ENCODE measurements at places on chromosomes 12 and 14. TPM values are rescaled to one million over a fixed set of nuclear protein-coding genes. Genes with fewer than 3 reads are reported as not detected.

- DNase-seq, result no peak
These were observed 45.5 kb upstream of the TMEM263 start for GRCh38 chr12:106910202-106910601.

PRB2 gene
- total RNA-seq, result not detected

DNA sequence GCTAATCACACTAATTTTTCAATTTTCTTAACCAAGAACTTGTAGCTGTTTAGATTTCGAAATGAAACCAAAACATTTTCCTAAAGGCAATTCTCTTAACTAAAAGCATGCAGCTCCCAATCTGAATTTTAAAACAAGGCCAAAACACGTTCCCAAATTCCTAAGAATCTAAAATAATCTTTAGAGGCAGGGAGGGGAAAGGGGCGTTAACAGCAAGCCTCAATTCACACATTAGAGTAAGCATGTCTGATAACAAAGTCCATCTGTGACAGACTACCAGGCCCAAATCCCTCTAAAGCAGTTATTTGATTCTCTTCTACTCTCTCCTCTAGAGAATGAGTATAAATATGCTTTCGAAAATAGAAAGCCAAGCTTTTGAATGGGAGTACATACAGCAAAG, 754 bp downstream of the ATG14 start:
- DNase-seq, result no peak

SAV1 gene
- 28.0 TPM for total RNA-seq

RHOJ gene
- 10.2 TPM for total RNA-seq

TAS2R14 gene
- 1.4 TPM for total RNA-seq

DNA sequence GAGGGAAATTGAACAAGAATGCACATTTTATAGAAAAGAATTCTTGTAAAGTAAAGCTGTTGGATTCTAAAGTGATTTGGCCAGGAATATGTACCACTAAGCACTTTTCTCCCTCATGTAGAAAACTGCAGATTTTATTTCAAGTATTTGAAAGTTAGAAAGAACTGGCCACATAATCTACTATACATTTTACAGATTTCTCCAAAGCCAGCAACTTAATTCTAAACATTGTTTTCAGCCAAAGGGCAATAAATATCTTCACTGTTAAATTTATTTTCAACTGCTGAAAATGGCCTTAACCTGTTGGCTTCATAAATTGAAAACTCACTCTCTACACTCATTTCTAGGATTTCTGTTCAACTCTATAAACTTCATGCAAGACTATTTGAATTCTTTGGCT, 15.6 kb upstream of the KERA start:
- no peak for DNase-seq

BDKRB2 gene
- 0.28 TPM for total RNA-seq

FNTB gene
- total RNA-seq, result 16.7 TPM

NTN4 gene
- total RNA-seq, result 109 TPM

EML5 gene
- total RNA-seq, result 0.59 TPM

GRCh38 chr14:23307687-23308644, 1.3 kb downstream of the BCL2L2 start:
- DNase-seq, result no peak

GRCh38 chr14:87667659-87668058, 325.3 kb downstream of the GALC start:
- no peak for DNase-seq

DNA sequence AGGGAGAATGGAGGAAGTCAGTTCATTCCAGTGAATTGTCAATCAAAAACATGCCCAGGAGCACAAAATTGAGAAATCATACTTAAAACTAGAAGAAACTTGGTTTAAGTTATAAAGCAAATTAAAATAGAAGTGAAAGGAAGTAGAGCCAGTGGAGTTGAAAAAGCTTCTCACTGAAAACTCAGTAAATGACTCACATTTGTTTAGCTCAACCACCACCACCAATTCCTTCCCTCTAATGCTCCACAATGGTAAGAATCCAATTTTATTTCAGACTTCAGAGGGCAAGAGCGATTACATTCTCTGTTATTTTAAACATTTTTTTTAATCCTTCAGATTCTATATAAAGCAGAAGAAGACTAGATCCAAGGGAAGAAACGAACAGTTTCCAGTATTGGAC, 19.4 kb downstream of the UTP20 start:
- DNase-seq, result no peak

DNA sequence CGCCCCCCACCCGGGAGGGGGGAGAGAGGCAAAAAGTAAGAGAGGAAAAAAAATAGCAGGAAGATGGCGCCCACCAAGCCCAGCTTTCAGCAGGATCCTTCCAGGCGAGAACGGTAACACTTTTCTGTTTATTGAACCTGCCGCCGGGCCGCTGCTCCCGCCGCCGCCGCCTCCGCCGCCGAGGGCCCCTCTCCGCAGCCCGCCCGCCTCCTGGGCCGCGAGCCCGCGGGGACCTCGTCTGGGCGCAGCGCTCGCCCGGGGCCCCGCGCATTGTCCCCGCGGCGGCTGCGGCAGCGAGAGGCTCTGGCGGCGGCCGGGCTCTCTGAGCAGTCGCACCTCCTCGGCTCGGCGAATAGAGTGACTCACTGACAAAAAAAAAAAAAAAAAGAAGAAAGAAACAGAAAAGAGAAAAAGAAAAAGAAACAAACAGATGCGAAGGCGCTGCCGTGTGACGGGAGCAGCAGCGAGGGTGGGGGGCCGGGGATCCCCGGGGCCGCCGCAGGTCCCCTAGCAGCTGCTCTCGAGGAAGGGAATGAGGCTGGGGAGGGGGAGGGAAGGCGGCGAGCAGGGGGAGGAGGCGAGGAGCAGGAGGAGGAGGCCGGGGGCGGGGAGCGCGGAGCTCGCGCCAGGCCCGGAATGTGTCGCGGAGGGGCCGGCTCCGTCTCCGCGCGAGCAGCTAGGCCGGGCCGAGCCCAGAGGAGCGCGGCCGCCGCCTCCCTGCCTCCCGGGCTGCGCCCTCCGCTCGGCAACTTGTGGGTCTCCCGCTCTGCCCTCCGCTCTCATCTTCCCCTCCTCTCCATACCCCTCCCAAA, 781 bp downstream of the NPAS3 start:
- peak; percentile 93 for DNase-seq

DNA sequence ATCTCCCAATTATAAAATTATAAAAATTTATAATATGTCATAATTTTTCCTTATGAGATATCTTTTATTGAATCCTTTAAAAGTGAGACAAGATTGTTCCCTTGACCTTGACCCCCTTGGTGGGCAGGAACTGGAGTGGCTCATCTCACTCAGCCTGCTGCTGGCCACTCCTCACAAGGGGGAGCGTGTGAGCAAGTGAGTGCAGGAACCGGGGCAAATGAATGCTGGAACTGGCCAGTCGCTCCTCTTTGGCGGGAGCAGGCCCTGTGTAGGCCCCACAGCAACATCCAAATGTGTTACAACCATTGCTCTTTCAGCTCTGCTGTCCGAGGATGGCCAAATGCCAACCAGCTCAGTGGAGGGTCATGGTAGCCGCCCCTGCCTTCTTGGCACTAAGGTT, 178.8 kb downstream of the ETNK1 start:
- DNase-seq, result no peak

CDC42BPB gene
- 82.5 TPM for total RNA-seq

DNA sequence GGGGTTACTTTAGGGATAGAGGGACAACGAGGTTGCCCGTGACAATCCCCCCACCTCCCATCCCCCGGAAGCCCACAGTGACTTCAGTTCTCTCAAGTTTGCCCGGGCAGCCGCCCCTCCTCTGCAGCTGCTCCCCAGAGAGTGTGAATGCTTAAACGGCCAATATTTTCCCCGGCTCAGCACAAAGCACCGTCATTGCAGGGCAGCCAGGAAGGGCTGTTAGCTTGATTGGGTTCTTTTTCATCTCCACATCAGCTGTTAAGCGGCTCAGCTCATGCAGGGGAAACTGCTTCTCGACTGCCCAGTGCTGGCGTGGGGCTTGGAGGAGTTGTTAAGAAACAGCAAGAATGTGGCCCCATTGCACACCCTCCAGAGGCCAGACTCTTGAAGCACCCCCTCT, 120.5 kb upstream of the NCOR2 start:
- DNase-seq, result peak; percentile 71

DNA sequence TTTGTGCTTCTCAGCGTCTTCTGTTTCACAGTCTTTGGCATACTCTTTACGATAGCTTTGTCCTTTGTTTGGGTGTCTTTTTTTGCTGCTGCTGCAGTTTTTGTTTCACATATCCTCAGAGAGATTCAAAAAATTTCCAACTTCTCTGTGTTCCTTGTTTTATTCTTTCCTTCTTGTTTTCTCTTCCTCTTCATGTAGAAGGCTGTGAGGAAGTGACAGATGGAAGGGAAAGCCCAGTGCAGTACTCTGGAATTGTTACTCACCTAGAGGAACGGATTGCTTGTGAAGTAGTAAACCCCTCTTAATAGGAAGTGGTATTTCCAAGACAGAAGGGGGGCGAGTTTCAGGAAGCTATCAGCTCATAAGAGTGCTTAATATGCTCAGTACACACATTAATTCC, 1.7 kb downstream of the CREBL2 start:
- DNase-seq, result no peak

TAS2R42 gene
- not detected for total RNA-seq

VRTN gene
- not detected for total RNA-seq

DIO2 gene
- total RNA-seq, result 0.59 TPM

HOXC12 gene
- not detected for total RNA-seq

DNA sequence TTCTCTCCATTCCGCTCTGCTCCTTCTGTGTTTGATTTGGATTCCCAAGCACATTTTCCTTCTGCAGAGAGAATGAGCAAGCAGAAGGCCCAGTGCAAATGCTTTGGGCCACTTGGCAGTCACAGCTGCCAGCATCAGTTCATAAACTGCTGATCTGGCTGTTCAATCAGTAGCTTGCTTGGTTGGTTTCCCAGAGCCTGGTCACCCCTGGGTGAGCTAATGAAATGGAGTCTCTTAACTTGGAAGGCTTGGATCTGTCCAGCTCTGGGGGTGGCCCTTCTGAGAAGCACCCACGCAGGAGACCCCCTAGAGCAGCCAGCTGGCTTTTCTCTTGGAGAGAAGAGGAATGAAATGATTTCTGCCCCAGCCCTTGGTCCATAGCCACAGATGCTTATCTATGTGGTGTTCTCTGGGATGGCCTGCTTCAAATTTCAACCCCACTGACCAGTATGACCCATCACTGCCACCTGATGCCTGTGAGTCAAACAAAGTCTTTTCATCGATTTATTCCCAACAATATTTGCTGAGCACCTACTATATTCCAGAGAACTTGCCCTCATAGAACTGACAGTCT, 30.3 kb downstream of the FAIM2 start:
- DNase-seq, result peak; percentile 58

- no peak for DNase-seq
These were observed 155.2 kb downstream of the TTC7B start for GRCh38 chr14:90660865-90661570.

DNA sequence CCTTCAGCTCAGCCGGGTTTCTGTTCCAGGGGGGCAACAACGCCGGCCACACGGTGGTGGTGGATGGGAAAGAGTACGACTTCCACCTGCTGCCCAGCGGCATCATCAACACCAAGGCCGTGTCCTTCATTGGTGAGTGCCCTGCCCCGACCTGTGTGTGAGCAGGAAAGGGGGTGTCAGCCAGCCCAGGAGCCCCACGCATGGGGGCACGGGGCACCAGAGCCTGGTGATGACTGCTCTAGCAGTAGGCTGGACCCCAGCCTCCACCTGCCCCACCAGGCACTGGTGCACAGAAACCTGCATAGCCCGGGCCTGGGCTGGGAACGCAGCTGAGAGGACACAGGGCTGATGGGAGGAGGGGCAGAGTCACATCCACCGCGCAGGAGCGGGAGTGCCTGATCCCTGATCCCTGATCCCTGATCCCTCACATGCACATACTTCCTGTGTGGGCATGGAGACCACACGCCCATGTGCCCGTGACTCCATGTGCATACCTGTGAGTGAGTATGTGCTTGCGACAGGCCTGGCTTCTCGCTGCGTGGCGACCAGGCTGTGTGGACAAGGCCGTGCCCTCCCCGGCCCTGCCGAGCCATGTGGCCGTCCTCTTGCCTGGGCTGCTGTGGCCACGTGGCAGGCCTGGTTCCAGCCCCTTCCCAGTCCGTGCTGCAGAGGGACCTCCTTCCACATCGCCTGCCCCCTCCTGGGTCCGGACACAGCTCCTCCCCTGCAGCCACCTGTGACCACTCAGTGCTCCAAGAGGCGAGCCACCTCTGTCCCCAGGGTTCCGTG, 11.2 kb downstream of the ADSS1 start:
- peak; percentile 79 for DNase-seq

DNA sequence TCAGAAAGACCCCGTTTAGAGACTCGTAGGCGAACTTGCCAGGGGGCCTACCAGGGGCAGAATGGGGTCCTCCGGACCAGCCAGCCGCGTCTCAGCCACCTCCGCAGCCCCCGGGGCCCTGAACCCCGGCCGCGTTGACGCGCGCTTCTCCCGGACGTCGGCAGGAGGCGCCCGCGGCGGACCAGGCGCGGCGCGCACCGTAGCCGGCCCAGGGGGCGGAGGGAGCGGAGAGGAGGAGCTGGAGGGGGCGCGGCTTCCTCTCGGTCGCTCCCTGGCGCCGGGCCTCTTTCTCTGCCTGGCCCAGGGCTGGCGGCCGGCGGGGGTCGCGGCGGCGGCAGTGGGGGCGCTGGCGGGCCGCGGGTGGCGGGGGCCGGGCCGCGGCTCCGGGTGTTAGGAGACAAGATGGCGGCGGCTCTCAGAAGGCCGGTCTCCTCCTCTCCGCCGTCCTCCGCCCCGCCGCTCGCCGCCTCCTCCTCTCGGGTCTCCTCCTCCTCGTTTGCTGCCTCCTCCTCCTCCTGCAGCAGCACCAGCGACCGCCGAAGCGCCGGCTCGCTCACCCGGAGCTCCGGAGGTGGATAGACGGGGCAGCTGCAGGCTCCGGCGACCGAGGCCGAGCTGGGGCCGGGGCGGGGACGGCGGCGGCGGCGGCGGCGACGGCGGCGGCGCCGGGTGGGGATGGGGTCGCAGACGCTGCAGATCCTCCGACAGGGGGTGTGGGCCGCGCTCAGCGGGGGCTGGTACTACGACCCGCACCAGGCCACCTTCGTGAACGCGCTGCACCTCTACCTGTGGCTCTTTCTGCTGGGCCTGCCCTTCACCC, at the start of gene PCNX1:
Gene PCNX1 (plus strand): TSS at position 284 of the 820 bp plus-strand sequence. CDS start 392 bp downstream, at position 676.
- peak; percentile 96 for DNase-seq

GRCh38 chr14:65432361-65432948, 19.9 kb downstream of the FUT8 start:
- DNase-seq, result no peak

- DNase-seq, result no peak
These were observed 4.5 kb upstream of the HOXC11 start for GRCh38 chr12:53968214-53969127.

FIGNL2 gene
- total RNA-seq, result 0.39 TPM

- DNase-seq, result no peak
These were observed 650 bp downstream of the LLPH start for GRCh38 chr12:66129934-66130266.

DNA sequence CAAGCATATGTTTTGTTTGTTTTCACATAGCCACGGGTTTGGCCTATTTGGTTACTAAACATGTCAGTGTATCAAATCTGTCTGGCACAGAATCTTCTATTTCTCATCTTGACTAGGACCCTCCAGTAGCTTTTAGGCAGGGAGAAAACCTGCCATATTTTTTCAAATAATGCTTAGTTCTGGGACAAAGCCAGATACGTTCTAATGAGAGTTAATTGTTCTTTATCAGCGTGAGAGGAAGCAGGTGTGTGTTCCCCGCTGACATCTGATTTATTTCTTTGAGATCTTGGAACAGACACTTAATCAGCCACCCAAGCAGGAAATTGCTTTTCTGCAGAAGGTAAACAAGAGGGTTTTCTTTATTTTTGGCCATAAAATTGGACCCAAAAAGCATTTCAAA, 54.8 kb downstream of the GOLGA5 start:
- DNase-seq, result no peak

ESRRB gene
- total RNA-seq, result 10.0 TPM

GRCh38 chr12:6084261-6084968, 40.1 kb downstream of the VWF start:
- no peak for DNase-seq

GRCh38 chr14:85453401-85454225, 76.3 kb upstream of the FLRT2 start:
- DNase-seq, result no peak

- DNase-seq, result no peak
These were observed 642.7 kb downstream of the DIO2 start for GRCh38 chr14:79568594-79568993.

All from right cardiac atrium (tissue), 5 donors.